CD8-positive, alpha-beta memory T cell (primary cell): ENCODE measurements at places on chromosomes 16 and 17.

DNA sequence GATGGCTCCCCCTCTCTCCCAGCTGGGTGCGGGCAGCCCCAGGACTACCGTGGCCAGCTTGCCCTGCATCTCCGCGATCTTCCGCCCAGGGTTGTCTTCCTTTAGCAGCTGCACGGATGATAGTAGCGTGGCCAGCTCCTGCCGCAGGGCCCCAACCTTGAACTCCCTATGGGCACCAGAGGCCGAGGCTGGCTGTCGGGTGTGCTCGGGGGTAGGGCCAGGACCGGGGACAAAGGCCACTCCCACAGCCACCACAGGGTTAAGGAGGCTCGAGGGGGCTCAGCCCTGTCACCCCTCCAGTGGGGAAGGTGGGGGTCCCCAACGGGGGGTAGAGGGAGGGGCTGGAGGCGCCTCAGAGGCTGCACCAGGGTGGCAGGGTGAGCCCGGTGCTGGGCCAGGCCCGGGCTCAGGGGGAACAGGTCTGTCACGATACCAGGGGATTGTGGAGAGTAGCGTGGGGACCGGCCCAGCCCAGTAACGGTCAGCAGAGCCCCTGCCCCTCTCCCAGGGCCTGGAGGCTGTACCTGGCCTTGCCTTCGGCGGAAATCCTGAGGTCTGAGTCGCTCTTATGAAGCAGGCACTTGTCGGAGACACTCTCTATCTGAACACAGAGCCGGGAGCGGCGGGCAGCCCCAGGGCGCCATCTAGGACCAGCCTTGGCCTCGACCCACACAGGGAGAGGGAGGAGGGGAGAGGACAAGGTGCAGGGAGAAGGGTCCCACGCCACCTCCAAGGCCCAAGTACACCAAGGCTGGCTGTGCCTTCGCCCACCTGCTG, 5.2 kb downstream of the PERCC1 start:
- DNase-seq: no peak

DNA sequence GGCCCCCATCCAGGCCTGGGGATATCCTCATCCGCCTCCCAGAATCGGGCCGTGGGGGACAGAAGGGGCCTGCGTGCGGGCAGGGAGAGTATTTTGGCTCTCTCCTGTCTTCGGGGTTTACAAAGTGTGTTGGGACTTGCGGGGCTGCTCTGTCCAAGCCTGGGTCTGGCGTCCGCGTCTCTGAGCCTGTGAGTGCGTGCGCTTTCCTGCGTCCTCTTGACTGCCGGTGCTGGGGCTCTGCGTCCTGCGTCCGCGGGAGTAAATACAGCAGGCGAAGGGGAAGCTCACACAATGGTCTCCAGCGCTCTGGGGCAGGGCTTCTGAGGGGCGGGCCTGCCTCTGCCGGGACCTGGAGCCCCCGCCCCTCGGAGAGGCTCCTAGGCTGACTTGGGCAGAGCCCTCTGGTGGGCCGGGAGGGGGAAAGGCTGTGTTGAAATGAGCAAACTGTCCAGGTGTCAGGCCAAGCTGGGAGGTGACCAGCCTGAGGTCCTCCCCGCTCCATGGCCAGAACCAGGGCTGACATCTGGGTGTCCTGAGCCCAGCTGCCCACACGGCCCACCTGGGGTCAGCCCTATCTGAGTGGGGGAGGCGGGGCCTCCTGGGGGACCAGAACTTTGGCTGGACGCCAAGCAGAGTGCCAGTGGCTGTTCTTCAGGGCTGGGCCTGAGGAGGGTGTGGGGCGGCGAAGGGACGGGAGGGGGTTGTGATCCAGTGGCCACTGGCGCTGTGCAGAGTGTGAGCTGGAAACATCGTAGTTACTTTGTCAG, 233.6 kb downstream of the SEC14L1 start:
- peak; percentile 74 for DNase-seq

- no peak for DNase-seq
Observed at GRCh38 chr17:34226011-34226743, 28.9 kb upstream of the CCL2 start.

GRCh38 chr16:19380328-19380727, 37.4 kb upstream of the TMC5 start:
- no peak for DNase-seq

GRCh38 chr16:80610481-80611156, 69.8 kb downstream of the DYNLRB2 start:
- DNase-seq: no peak

- no peak for DNase-seq
Observed at GRCh38 chr17:79600681-79601131, 10.1 kb downstream of the RBFOX3 start.

- DNase-seq: no peak
Observed at GRCh38 chr16:23518435-23518891, 8.2 kb upstream of the GGA2 start.
